ENCODE measurements at places on chromosomes 13 and 19.

DNA sequence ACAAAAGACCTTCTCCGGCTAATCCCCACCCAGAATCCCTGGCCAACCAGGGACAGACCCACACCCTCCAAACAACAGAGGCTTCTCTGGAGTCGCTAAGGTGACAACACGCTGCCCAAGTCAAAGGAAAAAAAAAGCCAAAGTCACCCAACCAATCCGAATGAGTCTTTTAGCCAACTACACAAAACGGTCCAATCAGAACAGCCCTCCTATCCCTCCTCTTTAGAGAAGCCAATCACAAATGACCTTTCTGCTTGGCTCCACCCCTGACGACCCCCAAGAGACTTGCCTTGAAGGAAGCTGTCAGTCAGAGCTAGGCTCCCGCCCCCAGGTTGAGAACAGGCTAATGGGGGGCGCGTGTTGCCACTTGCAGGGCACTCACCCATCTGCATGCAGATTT, 6.6 kb upstream of the FBXW9 start:
- DNase-seq, result no peak

DNA sequence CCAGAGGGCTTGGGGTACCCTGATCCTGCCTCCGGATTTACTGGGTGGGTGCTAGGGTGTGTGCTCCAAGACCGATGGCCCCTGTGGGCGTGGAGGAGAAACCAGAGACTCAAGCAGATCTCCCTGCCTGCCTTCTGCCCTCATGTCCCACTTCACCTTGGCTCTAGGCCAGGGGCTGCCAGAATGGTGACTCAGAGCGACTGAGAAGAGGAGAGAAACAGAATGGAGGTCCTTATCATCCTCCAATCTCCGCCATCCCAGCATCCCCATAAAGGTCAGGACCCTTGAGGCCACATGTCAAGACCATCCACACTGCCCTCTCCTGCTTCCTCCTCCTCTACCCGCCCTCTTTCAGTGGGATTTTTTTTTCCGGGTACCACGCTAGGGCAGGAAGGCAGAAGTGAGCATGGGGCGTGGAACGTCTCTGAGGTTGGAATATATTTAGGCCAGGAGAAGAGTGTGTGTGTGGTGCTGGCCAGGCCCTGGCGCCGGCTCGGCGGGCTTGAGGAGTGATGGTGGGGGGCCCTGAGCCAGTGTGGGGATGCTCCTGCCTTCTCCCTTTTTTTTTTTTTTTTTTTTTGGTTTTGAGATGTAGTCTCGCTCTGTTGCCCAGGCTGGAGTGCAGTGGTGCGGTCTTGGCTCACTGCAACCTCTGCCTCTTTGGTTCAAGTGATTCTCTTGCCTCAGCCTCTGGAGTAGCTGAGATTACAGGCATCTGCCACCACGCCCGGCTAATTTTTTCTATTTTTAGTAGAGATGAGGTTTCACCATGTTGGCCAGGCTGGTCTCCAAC, 22.3 kb downstream of the IER2 start:
- no peak for DNase-seq

GRCh38 chr13:110217085-110217484, 89.9 kb downstream of the COL4A1 start:
- no peak for DNase-seq

DNA sequence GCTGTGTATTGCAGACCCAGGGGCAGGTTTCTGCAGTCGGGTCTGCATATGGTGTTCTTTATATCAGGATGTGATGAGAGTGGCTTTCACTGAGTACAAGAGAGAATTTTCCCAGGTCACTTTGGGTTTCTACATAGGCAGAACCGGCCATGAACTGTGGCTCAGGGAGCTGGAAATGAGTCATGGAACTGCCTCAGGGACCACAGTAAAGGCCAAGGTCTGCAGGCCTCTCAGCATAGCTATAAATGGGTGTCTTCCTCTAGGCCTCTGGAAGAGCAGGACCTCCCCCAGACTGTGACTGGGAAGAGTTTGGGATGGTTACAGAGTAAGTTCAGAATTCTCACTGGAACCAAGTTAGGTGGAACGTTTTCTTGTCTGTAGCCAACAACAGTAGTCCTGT, 51.8 kb upstream of the ZNF681 start:
- DNase-seq, result no peak

DNA sequence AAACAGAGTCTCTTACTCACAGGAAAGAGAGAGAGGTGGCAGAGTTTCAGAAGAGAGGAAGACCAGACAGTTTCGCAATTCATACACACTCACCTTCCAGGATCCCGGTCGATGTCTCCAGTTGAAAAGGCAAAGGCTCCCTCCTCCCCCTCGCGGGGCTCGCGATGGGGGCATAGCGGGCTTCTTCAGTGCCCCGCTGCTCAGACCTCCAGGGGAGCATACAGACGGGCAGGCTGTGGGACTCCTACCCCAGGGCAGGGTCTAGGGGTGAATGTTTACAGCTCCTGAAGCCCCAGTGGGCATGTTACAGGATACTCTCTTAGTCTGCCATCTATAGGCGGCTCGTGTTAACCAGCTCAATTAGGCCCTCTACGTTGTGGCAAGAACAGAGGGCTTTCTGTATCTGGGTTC, 139.2 kb downstream of the SLITRK5 start:
- no peak for DNase-seq

DNA sequence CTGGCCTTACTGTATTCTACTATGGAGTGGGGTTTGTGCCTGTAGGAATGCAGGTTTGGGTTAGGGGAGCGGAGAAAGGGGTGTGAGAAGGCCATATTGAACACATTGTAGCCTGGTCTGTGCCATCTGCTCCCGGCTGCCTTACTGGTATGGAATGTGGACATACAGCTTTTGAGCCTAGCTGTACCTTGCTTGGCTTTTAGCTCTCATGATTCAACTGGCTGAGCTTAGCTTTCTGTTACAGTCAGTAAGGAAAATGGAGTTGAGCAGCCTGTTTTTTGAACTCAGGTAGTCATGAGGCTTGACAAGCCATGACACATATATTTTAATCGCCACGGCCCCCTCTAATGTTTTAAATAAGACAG, 41.6 kb downstream of the ARHGAP35 start:
- DNase-seq, result no peak

- no peak for DNase-seq
Measured at GRCh38 chr19:14198384-14199376, 7.3 kb downstream of the ADGRL1 start.

DNA sequence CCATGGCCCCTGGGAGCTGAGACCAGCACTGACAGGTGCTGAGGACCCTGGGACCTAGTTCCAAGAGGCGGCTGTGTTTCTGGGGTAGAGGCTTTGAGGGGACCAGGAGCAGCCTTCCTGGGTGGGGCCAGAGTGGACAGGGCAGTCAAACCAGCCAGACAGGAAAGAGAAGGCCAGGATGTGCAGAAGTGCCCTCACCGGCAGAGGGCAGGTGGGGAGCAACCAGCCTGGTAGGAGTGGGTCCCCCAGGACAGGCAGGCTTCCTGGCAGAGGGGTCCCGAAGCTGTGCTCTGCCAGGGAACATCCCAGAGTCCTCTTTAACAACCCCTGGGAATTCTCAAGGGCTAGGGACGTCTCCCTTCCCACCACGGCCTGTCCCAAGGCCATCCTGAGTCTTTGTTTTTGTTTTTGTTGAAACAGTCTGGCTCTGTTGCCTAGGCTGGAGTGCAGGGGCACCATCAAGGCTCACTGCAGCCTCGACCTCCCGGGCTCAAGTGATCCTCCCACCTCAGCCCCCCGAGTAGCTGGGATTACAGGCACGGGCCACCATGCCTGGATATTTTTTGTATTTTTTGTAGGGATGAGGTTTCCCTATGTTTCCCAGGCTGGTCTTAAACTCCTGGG, 3.0 kb upstream of the HIPK4 start:
- no peak for DNase-seq

- no peak for DNase-seq
Measured at GRCh38 chr19:58544591-58545285, 874 bp downstream of the TRIM28 start.

DNA sequence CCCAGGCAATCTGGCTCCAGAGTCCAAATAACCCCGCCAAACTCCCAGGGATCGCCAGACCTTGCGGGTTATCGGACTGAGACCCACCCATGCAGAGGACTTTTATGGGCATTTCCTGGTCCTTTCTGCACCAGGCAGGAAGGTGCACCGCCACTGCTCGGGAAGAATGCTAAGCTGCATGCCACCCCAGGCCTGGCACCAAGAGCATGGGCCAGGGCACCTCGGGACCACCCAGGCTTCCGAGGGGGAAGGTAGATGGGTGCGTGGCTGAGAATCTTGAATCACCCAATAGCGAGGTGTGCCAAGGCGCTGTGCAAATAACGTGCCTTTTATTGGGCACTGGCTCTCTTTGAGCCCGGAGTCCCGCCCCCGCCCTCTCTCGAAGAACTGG, 422 bp upstream of the ZNF575 start:
- DNase-seq, result no peak

- no peak for DNase-seq
Measured at GRCh38 chr19:31064491-31064890, 284.7 kb downstream of the TSHZ3 start.

DNA sequence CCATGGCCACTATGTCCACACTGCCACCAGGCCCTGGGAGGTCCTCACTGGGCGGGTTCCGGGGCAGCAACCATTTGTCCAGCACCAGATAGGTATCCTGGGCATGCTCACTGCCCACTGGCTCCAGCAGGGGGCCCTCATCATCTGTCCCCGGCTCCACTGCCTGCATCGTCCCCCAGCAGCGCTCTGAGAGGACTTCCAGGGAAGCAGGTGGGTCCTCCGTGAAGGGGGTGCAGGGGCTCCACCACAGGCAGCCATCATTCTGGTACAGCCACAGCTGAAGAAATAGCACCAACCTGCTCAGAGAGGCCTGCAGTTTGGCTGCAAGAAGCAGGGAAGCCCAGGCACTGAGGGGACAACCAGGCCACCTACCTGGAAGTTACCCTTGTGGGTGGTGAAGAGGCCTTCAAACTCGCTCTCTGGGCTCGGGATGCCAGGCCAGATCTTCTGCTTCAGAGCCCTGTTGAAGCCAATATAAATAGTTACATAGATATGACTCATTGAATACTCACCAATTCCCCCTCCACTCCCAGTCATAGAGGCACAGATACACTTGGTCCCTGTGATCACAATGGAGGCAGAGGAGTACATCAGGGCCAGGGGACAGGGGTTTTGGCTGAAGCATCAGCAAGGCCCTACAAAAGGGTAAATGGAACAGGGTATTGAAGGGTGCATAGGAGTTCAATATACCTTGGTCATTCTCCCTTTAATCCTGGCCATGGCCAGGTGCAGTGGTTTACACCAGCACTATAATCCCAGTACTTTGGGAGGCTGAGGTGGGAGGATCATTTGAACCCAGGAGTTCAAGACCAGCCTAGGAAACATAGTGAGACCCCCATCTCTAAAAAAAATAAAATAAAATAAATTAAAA, 4.1 kb downstream of the SWSAP1 start:
- no peak for DNase-seq

GRCh38 chr19:30857388-30857787, 485.2 kb downstream of the ZNF536 start:
- no peak for DNase-seq

- no peak for DNase-seq
Measured at GRCh38 chr13:77353995-77354394, 27.1 kb upstream of the MYCBP2 start.

DNA sequence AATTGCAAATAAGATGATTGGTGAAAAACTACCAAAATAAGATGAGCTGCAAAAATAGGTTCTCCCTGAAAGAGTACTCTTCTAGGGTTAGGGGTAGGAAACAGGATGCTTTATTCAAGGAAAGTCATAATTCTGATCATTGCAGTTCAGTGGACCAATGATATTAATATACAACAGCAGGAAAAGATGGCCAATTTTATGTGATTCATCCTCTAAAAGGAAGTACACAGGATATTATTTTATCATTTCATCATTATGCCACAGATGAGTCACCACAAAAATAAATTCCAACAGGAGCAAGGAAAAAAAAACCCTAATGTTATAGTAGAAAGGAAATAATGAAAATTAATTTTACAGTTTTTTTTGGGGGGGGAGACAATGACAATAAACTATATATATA, 205.0 kb downstream of the NALCN start:
- DNase-seq, result no peak

GRCh38 chr19:3060857-3061181, 1.5 kb downstream of the TLE5 start:
- DNase-seq, result no peak

DNA sequence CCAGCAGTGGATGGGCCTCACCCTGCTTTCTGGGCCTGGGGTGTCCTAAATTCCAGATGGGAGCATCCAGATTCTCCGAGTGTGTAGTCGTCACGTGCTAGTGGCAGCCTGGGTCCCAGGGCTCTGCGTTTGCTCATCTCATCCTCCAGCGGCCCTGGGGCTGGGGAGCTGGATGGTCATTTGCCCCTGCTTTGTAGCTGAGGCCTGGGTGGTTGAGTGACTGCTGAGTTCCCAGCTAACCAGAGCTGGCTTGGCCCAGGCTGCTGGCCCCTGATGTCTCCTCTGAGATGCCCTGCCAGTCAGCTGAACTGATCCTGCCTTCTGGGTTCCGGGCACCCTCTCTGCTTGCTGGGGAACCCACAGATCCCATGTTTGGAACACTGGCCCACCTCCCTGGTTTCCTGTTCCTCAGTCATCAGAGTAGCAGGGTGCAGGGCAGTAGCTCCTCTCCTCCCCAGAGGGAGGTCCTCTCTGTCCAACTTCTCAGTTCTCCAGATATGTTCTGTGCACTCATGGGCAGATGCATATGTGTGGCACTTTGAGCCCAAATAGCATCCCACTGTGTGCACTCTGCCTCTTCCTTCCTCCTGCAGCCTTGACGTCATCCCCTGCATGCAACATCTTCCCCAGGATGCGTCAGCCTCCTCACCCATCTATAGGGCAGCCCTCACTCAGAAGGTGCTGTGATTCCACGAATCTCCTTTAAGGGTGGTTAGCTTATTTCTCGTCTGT, 22.4 kb upstream of the CRTC1 start:
- no peak for DNase-seq

- DNase-seq, result no peak
Measured at GRCh38 chr19:459724-460511, 915 bp downstream of the SHC2 start.

GRCh38 chr13:26498656-26499601, 58.6 kb upstream of the WASF3 start:
- DNase-seq, result no peak

DNA sequence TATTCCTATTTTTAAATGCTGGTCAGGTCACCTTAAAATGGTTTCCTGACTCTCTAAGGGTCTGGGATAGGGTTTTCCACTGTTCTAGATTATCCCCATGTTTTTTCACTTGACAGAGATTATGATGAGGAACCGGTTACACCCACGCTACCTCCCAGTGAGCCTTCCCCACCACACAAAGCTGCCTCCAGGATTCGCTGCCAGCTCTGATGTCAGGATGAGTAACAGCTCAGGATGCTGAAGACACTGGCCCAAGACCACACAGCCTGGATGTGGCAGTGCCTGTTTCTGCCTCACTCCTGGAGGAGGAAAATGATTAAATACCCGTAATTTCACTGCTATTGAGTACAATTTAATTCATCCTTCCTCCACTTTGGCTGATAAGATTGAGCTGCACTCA, 22.9 kb downstream of the ZNF114 start:
- DNase-seq, result no peak

- DNase-seq, result no peak
Measured at GRCh38 chr19:14056069-14056666, 5.7 kb downstream of the PALM3 start.
